ENCODE measurements at places on chromosomes 12 and 14.

DNA sequence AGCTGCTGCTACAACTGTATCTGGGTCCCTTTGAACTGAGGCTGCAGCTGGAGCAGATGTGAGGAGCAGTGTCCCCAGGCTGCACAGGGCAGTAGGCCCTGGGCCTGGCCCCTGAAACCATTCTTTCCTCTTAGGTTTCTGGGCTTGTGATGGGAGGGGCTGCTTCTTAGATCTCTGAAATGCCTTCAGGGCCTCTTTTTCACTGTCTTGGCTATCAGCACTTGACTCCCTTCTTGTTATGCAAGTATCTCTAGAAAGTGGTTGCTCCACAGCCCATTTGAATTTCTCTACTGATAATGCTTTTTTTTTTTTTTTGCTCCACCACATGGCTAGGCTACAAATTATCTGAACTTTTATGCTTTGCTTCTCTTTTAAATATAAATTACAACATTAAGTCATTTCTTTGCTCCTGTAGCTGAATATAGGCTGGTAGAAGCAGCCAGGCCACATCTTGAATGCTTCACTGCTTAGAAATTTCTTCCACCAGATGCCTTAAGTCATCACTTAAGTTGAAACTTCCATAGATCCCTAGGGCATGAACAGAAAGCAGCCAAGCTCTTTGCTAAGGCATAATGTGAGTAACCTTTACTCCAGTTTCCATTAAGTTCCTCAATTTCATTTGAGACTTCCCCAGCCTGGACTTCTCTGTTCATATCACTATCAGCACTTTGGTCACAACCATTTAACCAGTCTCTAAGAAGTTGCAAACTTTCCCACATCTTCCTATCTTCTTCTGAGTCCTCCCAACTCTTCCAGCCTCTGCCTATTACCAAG lies 41.1 kb downstream of the ACSM4 start:
- DNase-seq = no peak

GRCh38 chr14:94681300-94682060 lies 69.3 kb downstream of the SERPINA3 start:
- no peak for DNase-seq

DNA sequence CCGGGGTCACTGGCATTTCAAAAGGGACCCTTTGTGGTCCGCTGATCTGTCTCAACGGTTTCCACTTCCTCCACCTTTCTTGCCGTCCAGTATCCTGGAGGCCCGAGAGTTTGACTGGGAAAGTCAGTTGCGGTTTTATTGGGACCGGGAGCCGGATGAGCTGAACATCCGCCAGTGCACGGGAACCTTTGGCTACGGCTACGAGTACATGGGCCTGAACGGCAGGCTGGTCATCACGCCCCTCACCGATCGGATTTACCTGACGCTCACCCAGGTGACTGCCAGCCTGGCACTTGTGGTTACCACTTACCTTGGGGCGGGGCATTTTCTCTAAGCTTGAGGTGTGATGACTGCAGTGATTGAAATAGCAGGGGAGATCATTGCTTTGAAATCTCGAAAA lies 83.8 kb downstream of the DNAH10 start:
- no peak for DNase-seq

DNA sequence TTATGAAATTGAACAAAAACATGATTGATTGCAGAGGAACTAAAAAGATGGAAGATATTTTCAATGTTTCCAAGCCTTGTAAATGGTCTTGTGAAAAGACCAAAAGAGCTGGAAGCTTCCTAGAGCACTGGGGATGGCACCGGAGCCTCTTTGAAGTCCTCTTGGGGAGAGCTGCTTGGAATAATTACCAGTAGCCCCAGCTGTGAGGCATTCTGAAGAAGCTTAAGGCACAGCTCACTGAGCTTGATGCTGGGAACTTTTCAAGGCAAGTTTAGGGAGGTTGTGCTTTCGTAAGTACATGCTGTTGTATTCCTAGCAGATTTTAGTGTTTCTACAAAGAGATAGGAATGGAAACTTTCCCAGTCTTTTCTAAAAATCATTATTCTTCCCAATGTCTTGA lies 13.9 kb downstream of the PDZRN4 start:
- no peak for DNase-seq

- no peak for DNase-seq
These were observed 11.1 kb downstream of the KRT77 start for GRCh38 chr12:52692254-52692653.

DNA sequence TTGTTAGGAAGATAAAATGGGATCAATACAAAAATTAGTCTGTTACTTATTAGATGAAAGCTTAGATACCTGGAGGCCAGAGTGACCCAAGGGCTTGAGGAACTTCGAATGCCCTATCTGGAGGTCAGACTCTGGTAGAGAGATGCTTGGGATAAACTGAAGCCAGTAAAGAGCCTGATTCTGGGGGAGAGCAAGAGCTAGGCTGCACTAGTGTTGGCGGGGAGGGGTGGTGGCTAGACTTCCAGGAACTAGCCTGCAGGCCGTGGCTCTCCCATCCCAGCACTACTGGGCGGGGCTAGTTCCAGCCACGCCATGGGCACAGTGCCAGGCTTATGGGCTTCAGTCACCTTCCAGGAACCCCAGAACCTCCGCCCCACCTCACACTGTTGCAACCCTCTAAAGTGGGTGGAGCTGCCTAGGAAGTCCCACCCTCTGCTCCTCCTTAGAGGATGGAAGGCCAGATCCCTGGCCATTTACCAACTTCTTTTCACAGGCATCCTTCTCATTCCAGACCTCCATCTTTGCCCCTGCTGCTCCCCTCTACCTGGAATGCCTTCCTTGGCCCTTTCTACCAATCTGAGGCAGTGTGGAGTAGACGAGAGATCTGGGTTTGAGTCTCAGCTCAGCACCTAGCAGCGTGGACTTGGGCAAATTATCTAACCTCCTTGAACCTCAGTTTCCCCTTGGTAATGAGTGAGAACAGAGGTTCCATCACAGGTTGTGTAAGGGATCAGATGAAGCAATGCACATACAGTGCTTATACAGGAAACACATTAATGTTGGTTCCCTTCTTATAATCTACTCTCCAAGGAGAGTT lies 6.3 kb upstream of the NFE2 start:
- DNase-seq = no peak

DNA sequence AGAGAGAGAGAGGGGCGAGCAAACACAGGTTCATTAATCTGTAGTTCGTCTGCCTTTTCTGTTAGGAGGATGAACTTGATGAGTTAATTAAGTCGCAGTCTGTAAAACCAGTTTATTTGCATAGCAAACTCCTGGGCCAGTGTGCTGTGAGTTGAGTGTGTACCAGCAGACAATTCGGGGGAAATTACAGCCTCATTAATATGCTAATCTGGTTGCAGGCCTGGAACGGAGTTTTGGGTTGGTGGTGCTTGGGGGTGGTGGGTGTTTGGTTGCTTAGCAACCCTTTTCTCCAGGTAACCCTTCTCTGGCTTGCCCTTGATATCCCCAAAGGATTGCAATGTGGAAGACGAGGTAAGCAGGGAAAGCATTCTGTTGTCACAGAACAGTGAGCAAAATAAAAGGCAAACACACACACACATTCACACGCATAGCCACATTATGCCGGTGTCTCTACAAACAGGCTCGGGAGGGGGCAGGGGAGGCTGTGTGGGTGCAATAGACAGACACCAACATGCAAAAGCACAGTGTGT lies 29.2 kb upstream of the LHX5 start:
- DNase-seq = no peak

- DNase-seq = no peak
These were observed 34.9 kb downstream of the PPHLN1 start for GRCh38 chr12:42360747-42361403.

DNA sequence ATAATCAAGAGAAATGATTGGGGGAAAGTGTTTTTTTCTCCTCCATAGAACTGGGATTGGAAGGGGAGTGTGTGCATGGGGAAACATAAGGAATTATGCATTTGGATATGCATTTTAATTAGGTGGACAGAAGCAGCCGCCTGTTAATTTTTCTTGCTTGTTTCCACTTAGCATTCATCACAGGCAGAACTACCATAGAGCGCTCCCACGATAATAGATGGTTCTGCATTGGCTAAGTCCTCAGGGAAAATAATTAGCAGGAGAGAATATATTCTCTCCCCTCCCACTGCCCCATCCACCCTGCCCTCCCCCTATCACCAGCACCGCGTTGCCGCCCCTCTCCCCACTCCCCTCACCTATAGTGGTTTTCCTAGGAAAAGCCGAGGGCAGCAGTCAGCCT lies 11.4 kb downstream of the DPF3 start:
- DNase-seq = no peak

GRCh38 chr12:57116580-57117281 lies 5.6 kb upstream of the STAT6 start:
- DNase-seq = no peak

DNA sequence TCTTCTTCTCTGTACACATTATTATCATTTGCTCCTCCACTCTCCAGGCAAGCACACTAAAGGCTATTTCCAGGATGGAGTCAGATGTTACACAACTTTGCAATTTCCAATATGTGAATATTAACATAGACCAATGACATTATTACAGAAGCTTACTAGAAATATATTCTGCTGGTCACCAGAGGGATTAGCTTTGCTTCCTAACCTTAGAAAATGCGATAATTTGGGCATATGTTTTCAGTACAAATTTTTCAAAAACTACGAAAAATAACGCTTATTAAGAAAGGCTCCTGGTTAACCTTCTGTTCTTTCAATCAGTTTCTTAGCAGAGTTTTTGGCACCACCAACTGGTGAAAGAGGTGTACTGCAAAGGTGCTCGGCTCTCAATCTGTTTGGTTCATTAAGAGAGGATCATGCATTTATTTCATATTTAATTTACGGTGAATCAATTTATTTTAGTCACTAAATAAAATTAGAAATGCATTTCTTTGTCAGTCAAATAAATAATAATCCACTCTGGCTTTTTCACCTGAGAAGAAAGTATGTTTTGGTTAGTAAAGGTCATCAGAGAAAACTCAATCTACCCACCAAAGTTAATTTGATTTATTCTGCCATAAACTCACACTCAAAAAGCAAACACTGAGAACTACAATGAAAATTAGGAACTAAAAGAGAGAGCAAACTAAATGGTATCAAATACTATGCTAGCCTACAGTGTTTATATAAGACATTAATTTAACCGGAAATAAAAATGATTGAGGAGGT lies 39.2 kb downstream of the EFCAB11 start:
- peak; percentile 56 for DNase-seq

DNA sequence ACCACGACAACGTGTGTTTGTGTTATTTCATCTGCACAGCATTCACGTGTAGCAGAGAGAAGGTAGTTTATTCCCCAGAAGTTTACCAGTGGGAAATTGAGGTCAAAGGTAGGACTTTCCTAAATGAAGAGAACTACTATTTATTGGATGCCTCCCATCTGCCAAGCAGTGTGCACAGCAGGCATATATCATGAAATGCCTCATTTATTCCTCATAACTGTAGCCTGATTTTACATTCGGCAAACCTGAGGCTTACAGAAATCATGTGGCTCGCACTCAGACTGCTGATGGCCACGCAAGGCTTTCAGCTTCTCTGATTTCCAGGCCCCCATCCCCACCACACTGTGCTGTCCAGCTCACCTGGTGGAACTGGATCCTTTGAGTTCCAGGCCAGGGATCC lies 33.5 kb downstream of the NTF3 start:
- DNase-seq = no peak

DNA sequence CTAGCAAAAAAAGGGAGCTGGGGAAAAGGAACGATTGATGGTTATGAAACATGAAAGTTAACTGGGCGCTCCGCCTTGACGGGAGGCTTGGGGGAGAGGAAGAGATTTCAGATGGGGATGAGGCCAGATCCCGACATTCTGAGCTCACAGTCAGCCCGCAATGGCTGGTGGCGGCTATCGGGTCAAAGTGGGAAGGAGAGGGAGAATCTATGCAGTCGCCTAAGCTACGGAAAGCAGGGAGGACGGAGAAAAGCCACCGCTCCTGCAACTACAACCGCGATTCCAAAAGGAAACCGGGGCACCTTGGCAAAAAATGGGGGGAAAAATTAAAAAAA lies 502 bp downstream of the MPHOSPH9 start:
- DNase-seq = no peak

- no peak for DNase-seq
These were observed 42.6 kb upstream of the USP15 start for GRCh38 chr12:62217466-62218194.

GRCh38 chr14:75430526-75430925 lies 2.7 kb downstream of the JDP2 start:
- no peak for DNase-seq

- DNase-seq = no peak
These were observed 280.9 kb upstream of the FLRT2 start for GRCh38 chr14:85248881-85249635.

DNA sequence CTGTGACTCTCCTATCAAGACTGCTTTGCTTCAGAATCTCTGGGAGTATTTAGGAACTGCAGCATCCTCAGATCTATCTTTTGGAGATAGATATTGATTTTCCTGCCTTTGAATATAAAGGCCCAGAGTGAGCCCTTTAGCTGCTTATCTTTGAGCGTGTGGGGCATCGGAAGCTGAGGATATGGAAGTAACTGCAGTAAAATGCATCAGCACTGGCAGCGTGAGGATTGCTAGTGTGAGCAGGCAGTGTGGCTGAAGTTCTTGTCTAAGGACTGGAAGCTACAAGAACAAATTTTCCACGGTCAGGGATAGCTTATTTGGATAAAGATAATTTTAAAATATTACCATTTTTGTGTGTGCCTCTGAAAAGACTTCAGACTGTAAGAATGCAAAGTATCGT lies 474.7 kb downstream of the NPAS3 start:
- no peak for DNase-seq

DNA sequence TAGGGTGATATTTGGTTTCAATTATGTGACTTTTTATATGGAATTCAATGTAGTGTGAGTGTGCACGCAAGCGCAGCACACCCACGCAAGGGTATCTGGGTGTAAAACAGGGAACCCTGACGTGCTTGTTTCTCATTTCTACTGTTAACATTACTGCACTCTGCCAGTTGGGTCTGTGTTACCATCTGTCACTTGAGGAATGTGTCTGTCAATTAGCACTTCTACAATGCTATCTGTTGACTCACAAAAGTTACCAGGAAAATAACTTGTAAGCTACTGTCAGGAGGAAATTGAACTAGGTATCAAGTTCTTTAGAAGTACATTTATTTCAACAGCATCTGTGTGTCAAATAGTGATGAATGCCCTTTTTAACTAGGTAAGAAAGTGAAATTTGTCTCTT lies 695.5 kb upstream of the LRFN5 start:
- DNase-seq = no peak

- no peak for DNase-seq
These were observed 2.5 kb downstream of the TAMALIN start for GRCh38 chr12:52009081-52009751.

GRCh38 chr12:50059440-50060119 lies 2.2 kb downstream of the ASIC1 start:
- peak; percentile 64 for DNase-seq

- DNase-seq = no peak
These were observed 19.1 kb downstream of the BBS10 start for GRCh38 chr12:76329159-76329558.

GRCh38 chr14:73502017-73502619 lies 11.4 kb downstream of the RIOX1 start:
- DNase-seq = no peak

DNA sequence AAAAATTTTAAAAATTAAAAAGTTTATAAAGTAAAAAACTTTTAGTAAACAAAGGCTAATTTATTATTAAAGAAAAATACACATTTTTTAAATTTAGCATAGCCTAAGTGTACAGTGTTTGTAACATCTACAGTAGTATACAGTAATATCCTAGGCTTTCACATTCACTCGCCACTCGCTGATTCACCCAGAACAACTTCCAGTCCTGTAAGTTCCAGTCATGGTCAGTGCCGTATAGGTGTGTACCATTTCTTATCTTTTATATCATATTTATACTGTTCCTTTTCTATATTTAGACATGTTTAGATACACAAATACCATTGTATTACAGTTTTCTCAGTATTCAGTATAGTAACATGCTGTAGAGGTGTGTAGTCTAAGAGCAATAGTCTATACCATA lies 28.9 kb downstream of the HEATR5A start:
- DNase-seq = no peak

- no peak for DNase-seq
These were observed 71.9 kb upstream of the TCL1B start for GRCh38 chr14:95614349-95614748.
